Smooth muscle cell of the coronary artery (primary cell): ENCODE measurements at places on chromosomes 1 and 21. TPM values are rescaled to one million over a fixed set of nuclear protein-coding genes. Genes with fewer than 3 reads are reported as not detected.

CACNA1S gene
- total RNA-seq: not detected in 2 replicates

CLCA1 gene
- under 0.01 TPM in 1 of 2 replicates, not detected in the other for total RNA-seq

PLEKHA6 gene
- 0.08 and 0.59 TPM in 2 replicates for total RNA-seq

TMPRSS3 gene
- total RNA-seq: not detected in 2 replicates

TAF13 gene
- 45.4 and 105 TPM in 2 replicates for total RNA-seq

KRTAP13-2 gene
- not detected in 2 replicates for total RNA-seq

SLC25A34 gene
- 0.30 and 0.47 TPM in 2 replicates for total RNA-seq

LDLRAD1 gene
- total RNA-seq: not detected in 2 replicates

CFHR3 gene
- total RNA-seq: not detected in 2 replicates

COL9A2 gene
- total RNA-seq: 0.59 and 1.3 TPM in 2 replicates

NTNG1 gene
- 0.08 and 17.3 TPM in 2 replicates for total RNA-seq
